ENCODE measurements at places on chromosomes 16 and 17.

GRCh38 chr17:16417896-16418684, 2.7 kb downstream of the TRPV2 start:
- DNase-seq: peak; percentile 66

GRCh38 chr16:4016658-4017057, 99.6 kb downstream of the ADCY9 start:
- DNase-seq: peak; percentile 47

DNA sequence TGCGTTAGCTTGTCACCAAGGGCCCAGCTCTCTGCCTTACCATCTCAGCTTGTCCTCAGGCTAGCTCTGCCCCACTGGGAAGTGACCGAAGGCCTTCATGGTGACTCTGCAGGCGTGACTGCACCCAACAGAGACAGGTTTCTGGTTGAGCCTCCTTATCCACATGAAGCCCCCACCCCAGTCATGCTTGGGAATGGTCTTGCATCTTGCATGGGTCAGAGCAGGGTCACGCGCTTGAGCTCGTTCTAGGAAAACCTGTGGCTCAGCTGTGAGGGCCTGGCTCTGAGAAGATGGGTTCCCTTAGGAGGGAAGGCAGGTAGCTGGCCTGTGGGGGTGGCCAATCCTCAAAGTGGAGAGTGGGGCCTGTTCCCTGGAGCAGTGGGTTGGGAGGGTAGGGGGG, 122.8 kb downstream of the BANP start:
- DNase-seq: no peak

GRCh38 chr17:66945147-66945835, 19.2 kb upstream of the CACNG4 start:
- DNase-seq: peak; percentile 80

DNA sequence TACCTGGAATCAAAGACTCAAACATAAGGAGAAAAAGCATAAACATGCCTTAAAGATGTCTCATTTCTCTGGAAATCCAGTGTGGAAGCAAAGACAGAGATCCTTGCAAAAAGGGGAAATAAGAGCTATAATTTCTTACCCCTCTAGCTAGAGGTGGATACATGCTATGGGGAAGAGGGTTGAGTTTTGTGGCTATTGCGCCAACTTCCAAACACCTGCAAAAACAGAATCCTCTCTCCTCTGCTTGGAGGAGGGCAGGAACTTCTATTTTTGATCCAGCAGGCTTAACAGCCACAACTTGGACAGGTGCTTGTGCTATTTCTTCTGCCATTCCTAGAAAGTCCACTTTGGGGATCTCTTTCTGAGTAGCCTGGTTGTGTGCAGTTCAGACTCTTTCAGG, 21.5 kb upstream of the NUDT7 start:
- no peak for DNase-seq
